Amygdala (tissue), 56 donors: ENCODE measurements at places on chromosomes 4 and X.

- no peak for DNase-seq
Observed at GRCh38 chr4:123186731-123187130, 209.9 kb upstream of the SPRY1 start.

DNA sequence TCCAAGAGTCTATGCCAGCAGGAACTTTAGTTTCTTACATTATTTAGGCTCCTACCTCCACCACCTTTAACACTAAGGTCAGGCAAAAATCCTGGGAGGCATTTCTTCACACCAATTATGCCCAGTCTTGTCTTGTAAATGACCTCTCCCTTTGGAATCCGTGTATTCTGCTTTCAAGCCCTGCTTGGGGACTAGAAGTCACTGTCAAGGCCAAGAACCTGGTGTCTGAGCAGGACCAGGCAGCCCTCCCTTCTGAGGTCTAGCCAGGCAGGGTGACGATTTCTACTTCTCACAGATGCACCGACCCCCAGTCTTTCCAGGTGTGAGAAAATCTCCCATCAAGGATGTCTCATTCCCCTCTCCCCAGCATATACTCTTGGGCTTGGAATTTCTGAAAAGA, 82.7 kb upstream of the C1QTNF7 start:
- no peak for DNase-seq

DNA sequence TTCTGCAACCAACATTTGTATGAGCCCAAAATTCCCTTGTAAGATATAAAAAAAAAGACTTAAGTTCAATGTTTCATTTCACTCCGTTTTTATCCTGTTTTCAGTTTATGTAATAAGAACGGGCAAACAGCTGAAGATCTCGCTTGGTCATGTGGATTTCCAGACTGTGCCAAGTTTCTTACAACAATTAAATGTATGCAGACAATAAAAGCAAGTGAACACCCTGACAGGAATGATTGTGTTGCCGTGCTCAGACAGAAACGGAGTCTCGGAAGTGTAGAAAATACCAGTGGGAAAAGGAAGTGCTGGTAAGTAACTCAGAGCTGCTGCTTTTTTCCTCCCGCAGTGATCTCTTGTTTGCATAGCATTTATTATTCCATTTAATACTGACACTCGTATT, 2.8 kb downstream of the ANKRD37 start:
- DNase-seq, result no peak

GRCh38 chr4:37964734-37965457, 4.7 kb downstream of the PTTG2 start:
- no peak for DNase-seq

GRCh38 chr4:54683616-54684346, 26.0 kb downstream of the KIT start:
- DNase-seq, result no peak

GRCh38 chrX:124455966-124456365, 109.6 kb downstream of the SH2D1A start:
- no peak for DNase-seq

GRCh38 chr4:3352941-3353594, 60.2 kb downstream of the RGS12 start:
- DNase-seq, result no peak

- DNase-seq, result no peak
Observed at GRCh38 chr4:144787365-144788258, 141.7 kb downstream of the HHIP start.

DNA sequence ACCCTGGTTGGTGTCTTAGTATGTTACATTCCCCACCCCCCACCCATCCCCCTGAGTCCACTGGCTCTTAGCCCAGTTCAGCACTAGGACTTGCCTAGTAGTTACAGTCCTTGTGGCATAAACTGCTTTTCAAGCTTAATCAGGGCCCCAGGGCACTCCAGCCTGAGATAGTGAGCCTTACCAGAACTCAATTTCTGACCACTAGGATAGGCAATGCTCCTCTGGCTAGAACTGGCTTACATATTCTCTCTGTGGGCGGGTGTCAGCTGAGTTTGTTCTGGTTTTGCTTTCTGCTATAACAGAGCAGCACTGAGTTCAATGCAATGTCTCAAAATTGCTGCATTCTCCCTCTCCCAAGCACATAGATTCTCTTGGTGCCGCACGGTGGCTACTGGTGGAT, 391.4 kb upstream of the DIPK2B start:
- DNase-seq, result no peak

DNA sequence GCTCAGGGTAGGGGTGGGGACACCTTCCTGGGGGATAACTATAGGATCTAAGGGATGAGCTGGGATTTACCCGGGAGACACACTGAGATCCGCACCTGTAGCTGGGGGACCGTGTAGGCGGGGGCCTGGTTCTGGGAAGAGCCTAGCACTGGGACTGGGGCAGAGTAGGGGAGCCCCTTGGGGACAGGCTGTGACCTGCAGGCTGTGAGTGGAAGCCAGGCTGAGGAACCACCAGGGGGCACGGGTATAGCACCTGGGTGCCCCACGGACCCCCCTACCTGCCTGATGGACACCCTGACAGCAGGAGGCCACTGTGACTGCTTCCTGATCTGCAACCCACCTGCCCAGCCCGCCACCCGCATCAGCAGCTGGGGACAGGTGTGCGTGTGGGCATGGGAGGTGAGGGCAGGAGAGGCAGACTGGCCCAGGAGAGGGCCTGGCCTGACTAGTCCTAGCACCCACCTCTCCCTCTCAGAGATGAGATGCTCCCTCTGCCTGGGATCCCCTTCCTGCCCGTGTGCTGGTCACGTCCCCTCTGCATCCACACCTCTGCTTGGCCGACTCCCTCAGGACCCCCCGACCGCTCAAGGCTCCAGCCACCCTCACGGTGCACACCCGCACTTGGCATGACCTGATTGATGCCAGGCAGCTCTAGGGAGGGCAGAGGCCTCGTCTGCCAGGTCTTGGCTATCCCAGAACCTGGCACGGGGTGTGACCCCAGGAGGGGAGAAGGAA, 94.2 kb upstream of the NKX1-1 start:
- DNase-seq, result no peak
